ENCODE measurements at places on chromosomes 7 and 10.

DNA sequence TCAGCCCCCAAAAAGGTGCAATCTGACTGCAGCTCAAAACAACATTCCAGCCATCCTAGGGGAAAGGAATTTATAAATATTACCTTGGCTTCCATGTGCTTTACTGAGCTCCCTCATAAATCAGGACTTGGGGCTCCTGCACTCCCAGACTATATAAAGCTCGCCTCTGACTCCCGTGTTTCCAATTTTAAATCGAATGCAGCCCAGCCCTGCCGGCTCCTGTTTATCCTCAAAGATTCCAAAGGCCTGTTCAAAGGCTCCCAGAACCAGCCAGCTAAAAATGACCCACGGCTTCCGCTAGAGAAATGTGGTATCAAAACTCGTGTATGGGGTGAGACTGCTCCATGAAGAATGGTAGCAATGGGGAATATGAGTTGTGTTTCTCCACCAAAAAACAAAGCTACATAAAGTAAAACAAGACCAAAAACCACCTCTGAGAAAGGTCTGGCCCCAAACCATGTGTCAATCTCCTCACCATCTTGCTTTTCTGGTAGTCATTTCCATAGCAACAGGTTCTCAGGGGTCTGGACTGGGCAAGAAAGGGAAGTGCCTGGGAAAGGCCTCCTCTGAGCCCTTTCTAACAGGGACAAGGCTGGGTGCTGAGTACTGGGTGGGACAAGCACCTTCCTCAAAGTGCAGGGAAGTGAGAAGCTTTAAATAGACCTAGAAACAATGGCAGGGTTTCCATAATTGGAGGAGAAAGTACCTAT is 5.1 kb downstream of the CALML3 start:
- no peak for DNase-seq

DNA sequence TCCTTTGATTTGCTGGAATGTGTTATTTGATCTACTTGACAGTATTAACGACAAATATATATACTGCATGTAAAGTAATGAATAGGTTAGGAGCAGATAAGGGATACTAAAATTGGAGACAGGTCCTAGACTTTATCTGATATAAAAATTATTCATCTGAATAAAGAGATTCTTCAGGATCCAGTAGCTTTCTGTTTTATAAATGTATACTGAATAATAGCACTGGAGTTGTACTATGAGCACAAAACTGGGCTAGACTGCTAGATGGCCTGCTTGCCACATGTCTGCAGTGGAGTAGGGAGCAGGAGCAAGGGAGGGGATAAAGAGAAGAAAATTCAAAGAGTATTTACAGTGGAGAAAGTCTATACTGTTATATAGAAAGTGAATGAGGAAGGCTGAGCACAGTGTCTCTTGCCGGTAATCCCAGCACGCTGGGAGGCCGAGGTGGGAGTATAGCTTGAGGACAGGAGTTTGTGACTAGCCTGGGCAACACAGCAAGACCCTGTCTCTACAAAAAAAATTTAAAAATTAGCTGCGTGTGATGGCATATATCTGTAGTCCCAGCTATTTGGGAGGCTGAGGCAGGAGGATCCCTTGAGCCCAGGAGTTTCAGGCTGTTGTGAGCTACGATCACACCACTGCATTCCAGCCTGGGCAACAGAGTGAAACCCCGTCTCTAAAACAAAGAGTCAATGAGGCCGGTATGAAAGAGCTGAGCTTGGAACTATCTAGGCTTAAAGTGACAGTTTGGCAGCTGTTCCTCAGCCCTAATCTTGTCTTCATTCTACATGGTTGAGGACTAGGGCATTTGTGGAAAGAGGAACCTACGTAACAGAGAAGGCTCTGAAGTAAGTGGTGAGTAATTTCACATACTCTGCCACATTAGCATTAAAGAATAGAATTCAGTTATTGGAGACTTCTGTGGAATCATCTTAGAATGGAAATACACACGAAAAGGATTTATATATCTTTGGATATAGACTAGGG is 41.8 kb downstream of the CD36 start:
- DNase-seq, result peak; percentile 82

GRCh38 chr10:120588311-120588710 is 131.3 kb downstream of the PLPP4 start:
- DNase-seq, result no peak

GRCh38 chr10:111732166-111732785 is 451.3 kb downstream of the GPAM start:
- no peak for DNase-seq

GRCh38 chr7:142328551-142328950 is 70.7 kb upstream of the PRSS58 start:
- no peak for DNase-seq

- DNase-seq, result no peak
Measured at GRCh38 chr7:18364396-18364795, 131.2 kb upstream of the HDAC9 start.

- no peak for DNase-seq
Measured at GRCh38 chr10:112585960-112586359, 138.9 kb downstream of the VTI1A start.

DNA sequence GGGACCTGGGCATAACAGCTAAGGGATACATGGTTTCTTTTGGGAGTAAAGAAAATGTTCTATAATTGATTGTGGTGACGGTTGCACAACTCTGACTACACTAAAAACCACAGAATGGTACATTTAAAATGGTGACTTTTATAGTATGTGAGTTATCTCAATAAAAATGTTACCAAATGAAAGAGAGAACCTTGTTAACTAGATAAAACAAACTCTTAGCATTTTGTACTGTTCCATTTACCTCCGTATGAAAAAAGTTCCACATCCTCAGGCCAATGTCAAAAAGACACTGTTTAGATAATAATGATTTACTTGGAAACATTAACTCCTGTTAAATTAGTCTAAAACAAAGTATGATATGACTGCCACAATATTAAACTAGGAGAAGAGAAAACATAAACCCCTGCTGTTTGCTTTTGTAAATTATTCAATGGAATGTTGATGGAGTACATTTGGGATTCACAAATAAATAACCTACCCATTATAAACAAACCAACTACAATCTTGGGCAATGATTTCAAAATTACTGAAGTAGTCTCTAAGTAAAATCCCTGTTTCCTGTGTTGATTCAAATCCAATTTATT is 60.7 kb downstream of the SMURF1 start:
- peak; percentile 30 for DNase-seq

DNA sequence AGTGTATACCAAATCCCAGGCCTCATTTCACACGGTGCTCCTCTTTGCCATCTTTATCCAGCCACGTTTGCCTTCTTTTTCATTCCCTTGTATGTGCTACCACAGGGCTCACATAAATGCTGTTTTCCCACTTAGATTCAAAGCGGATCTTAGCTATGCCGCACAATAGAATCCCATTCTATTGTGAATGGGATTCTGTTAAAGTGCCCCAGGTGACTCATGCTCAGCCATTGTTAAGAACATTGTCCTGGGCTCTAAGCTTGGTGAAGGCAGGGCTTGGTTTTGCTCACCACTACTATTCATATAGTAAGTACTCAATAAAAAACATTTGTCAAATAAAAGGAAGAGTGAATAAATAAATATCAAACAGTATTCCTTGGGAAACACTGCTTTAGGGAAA is 72.3 kb upstream of the PHYHIPL start:
- no peak for DNase-seq

- DNase-seq, result no peak
Measured at GRCh38 chr7:158470336-158470735, 117.3 kb downstream of the PTPRN2 start.

- DNase-seq, result no peak
Measured at GRCh38 chr10:75007646-75008045, 103.8 kb upstream of the SAMD8 start.

DNA sequence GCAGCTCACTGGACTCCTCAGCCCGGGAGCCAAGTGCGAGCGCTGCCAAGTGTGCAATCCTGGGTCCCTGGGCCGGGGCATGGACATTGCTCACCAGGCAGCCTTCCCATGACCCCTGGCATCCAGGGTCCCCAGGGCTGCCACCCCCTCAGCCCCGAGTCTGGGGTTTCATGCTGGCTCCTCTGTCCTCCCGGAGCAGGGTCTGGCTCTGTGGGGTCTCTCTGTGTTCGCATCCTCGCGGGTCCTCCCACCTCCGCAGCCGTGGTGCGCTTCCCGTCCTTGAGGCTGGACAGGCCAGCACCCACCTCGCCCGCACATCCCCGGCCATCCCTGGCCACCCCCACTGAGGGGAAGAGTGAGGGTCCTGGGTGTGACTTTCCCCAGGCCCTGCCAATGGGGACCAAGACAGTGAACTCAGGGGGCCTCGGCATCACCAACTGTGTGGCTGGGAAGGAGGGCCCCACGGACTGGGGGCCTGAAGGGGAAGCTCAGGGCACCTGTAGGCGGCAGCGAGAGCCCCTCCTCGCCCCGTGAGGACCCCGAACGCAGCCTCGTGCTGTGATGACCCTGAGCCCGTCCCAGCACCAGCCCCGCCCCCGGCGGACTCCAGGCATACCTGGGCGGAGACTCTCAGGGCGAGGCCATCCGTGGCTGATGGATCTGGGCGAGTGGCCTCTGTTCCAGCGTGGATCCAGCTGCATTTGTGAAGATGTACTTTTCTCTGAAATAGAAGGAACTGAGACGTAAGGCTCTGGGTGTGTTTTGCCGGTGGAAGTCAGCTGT is 50.3 kb upstream of the CFAP46 start:
- no peak for DNase-seq

- DNase-seq, result no peak
Measured at GRCh38 chr7:5599543-5600200, 176.0 kb upstream of the TNRC18 start.

- no peak for DNase-seq
Measured at GRCh38 chr7:45118889-45119331, 7.4 kb upstream of the TBRG4 start.

GRCh38 chr10:132980426-132981172 is 38.2 kb upstream of the CFAP46 start:
- DNase-seq, result no peak

DNA sequence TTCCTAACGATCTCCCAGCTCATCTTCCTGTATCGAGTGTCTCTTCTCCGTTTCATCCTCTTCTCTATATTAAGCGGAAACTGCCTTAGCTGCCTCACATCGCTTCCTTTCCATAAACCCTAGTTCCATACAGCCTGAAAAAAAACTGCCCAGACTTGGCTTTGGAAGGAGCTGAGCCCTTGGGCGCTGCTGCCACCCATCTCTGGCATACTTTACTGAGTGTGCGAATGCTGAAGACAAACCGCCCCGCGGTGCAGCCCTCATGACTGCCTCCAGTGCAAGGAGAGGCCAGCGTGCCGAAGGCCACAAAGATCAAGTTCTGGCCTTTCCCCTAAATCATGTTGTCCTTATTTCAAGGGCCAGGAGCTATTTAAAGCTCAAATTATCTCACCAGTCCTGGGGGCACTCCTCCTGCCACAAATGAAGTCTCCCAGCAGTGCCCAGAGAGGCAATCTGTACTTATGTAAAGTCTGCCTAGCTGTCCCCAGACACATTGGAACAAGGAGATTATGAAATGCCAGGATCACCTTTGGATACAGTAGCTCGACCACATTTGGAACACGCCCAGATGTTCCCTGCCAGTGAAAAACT is 25.2 kb downstream of the YWHAG start:
- DNase-seq, result no peak

- DNase-seq, result no peak
Measured at GRCh38 chr10:86366033-86366901, at the start of gene GRID1. TSS of gene GRID1 (minus strand) at chr10:86366795.

GRCh38 chr7:98038731-98039130 is 48.7 kb upstream of the OCM2 start:
- DNase-seq, result no peak

- no peak for DNase-seq
Measured at GRCh38 chr10:81116201-81116600, 578.5 kb downstream of the SH2D4B start.

GRCh38 chr7:149771720-149772240 is 1.6 kb downstream of the ZNF467 start:
- peak; percentile 81 for DNase-seq

GRCh38 chr7:21092766-21093702 is 306.3 kb upstream of the SP8 start:
- no peak for DNase-seq

All from AML-193 (cell line).